Activated CD4-positive, alpha-beta T cell treated with anti-CD3 and anti-CD28 coated beads for 36 hours (primary cell): ENCODE measurements at places on chromosomes 3 and 15. TPM values are rescaled to one million over a fixed set of nuclear protein-coding genes. Genes with fewer than 3 reads are reported as not detected.

Gene FOXB1
- total RNA-seq = 0.56 TPM

- H3K27me3 ChIP-seq = no peaks in the 10 kb centered on the region
- no peaks in the 10 kb centered on the region for H3K36me3 ChIP-seq
- H3K4me3 ChIP-seq = no peak overlapping the region
- H3K4me1 ChIP-seq = no peaks in the 10 kb centered on the region
- H3K27ac ChIP-seq = no peak overlapping the region
- no peak for DNase-seq
Observed at GRCh38 chr3:167151636-167152035, 228.5 kb downstream of the ZBBX start.

- peaks cover 12% of the 10 kb centered on the region for H3K4me1 ChIP-seq
- no peaks in the 10 kb centered on the region for H3K36me3 ChIP-seq
- H3K4me3 ChIP-seq = no peak overlapping the region
- DNase-seq = peak; percentile 56
- H3K27me3 ChIP-seq = peaks cover 61% of the 10 kb centered on the region
- no peak overlapping the region for H3K27ac ChIP-seq
Observed at GRCh38 chr3:11155341-11156025, 1.2 kb downstream of the HRH1 start.

GRCh38 chr15:66845266-66845785 lies 143.3 kb downstream of the SMAD6 start:
- H3K36me3 ChIP-seq = no peaks in the 10 kb centered on the region
- H3K4me3 ChIP-seq = no peak overlapping the region
- H3K27me3 ChIP-seq = peaks cover 36% of the 10 kb centered on the region
- H3K4me1 ChIP-seq = no peaks in the 10 kb centered on the region
- DNase-seq = no peak

DNA sequence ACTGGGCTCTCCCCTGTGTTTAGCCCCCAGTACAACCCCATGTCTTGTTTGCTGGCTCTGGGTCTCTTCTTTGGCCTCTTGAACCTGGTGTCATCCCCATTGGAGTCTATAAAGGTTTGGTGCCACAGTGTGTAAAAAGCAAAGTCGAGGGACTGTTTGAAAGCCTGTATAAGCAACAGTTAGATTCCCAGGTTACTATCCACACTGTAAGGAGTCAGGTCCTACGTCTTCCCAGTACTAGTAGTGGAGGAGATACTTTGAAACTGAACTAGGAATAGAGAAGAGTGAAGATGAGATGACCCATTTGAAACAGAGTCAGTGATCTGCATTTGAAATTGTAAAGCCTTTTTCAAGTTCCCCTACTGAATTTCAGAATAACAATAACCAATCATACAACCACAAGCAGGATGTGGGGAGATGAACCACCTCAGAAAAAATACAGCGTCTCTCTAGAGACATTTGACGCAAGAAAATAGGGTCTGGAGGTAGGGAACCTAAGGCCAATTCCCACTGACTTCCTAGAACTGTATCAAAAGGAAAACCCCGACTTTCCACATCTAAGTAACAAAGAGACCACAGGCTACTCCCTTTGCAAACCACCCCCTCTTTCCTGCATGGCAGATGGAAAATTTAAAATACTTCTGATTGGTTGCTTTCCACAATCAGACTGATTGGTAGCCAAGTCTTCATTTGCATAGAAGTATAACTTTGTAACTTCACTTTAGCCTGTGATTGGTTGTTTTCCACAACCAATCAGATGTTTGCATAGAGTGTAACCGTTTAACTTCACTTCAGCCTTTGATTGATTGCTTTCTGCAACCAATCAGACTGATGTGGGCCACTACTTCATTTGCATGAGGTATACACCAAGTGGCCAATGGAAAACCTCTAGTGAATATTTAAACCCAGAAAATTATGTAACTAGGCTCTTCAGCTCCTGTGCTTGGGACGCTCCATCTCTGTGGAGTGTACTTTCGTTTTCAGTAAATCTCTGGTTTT lies 49.9 kb upstream of the NEDD4 start:
- no peaks in the 10 kb centered on the region for H3K27me3 ChIP-seq
- peaks cover 54% of the 10 kb centered on the region for H3K4me1 ChIP-seq
- peaks cover 5% of the 10 kb centered on the region for H3K36me3 ChIP-seq
- peak; percentile 68 for DNase-seq
- peak overlapping the region; percentile 95 for H3K27ac ChIP-seq
- peak overlapping the region; percentile 50 for H3K4me3 ChIP-seq

DNA sequence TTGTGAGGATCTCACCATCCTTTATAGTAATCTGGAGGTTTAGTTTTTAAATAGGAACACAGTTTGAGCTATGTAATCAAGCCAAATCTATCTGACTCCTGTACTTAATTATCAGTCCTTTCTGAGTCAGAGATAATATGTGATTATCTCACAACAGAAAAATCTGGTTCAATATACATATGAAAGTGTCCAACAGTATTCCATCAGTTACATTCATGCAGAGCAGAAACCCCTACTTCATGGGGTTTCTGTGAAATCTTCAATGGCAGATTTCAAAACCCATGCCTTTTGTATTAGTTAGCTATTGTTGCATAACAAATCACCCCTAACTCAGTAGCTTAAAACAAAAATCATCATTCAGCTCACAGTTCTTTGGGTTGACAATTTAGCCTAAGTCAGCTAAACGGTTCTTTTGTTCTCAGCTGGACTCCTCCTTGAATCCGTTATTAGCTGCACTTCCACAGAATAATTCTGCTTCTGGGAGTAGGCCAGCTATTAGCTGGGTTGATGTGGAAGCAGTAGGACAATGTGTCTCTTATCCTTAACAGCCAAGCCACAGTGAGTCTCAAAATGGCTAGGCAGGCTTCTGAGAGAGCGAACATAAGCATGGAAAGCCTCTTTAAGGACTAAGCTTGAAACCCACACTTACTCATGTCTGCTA lies 42.9 kb upstream of the ARPP21 start:
- no peak overlapping the region for H3K4me3 ChIP-seq
- H3K4me1 ChIP-seq = no peaks in the 10 kb centered on the region
- no peaks in the 10 kb centered on the region for H3K27me3 ChIP-seq
- no peak overlapping the region for H3K27ac ChIP-seq
- H3K36me3 ChIP-seq = no peaks in the 10 kb centered on the region
- no peak for DNase-seq

GRCh38 chr3:68378631-68379030 lies 553.7 kb downstream of the TAFA4 start:
- peaks cover 3% of the 10 kb centered on the region for H3K36me3 ChIP-seq
- no peak overlapping the region for H3K27ac ChIP-seq

Gene SPINT1
- 8.5 TPM for total RNA-seq

- peak; percentile 57 for DNase-seq
- H3K4me1 ChIP-seq = peaks cover 30% of the 10 kb centered on the region
- peak overlapping the region; percentile 89 for H3K27ac ChIP-seq
- no peaks in the 10 kb centered on the region for H3K27me3 ChIP-seq
- peaks cover 21% of the 10 kb centered on the region for H3K36me3 ChIP-seq
Observed at GRCh38 chr15:65184305-65184867, 756 bp downstream of the CLPX start.

GRCh38 chr15:52563501-52564060 lies 5.2 kb downstream of the ARPP19 start:
- no peak overlapping the region for H3K27ac ChIP-seq
- peaks cover 38% of the 10 kb centered on the region for H3K36me3 ChIP-seq
- no peak for DNase-seq
- no peaks in the 10 kb centered on the region for H3K27me3 ChIP-seq
